ENCODE measurements at places on chromosomes 6 and 20.

GRCh38 chr6:168171673-168172353 lies 92.8 kb upstream of the FRMD1 start:
- no peak for DNase-seq

- no peak for DNase-seq
These were observed 3.9 kb downstream of the SLC29A1 start for GRCh38 chr6:44227148-44227793.

GRCh38 chr6:33652002-33652401 lies 30.9 kb downstream of the ITPR3 start:
- no peak for DNase-seq

- DNase-seq, result peak; percentile 34
These were observed 118.4 kb downstream of the GRM4 start for GRCh38 chr6:34027445-34027936.

DNA sequence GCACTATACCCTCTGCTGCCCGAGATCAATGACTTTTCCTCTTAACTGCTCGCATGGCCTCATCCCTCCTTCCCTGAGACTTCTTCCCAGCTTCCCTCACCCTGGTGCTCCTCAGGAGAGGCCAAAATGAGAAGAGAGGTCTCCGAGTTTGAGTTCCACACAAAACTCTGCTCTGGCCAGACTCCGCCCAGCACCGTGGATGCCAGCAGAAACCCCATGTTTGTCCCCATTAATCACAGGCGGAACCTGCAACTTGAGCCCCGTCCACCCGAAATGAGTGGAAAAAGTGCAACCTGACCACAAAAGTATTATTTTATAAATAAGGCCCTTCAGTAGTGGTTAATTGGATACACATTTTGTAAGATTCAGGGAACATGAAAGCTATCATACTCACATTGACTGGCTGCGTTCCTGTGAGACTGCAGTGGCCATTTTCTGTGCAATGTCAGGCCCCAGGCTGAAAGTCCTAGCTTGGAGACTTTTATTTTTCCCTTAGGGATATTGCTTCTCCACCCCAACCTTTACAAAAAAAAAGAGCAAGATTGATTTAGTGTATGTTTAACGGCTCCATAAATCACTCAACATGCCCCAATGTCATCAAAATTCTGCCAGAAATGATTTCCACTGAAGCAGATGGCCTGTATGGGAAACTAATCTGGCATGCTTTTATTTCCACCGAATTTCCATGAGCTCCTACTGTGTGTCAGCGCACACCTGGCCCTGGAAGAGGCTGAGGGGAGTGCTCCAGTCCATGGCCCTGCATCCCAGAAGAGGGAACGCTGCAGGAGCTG lies 134.6 kb downstream of the BMP7 start:
- no peak for DNase-seq

DNA sequence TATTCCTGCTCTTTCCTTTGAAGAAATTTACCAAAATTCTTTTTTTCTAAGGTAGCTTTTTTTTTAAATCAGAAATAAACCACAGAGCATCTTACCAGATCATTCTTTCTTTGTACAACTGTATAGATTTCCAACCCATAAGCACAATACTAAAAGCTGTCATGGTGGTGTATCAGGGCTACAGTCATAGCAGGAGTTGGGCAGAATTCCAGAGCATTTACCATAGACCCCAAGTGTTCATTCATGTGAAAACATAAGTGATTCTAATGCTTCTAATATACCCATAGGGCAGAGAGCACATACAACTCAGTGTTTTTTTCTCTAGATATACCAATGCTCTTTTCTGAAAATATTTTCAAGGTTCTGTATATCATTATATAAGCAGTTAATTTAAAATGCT lies 392.5 kb downstream of the FRK start:
- DNase-seq, result no peak

DNA sequence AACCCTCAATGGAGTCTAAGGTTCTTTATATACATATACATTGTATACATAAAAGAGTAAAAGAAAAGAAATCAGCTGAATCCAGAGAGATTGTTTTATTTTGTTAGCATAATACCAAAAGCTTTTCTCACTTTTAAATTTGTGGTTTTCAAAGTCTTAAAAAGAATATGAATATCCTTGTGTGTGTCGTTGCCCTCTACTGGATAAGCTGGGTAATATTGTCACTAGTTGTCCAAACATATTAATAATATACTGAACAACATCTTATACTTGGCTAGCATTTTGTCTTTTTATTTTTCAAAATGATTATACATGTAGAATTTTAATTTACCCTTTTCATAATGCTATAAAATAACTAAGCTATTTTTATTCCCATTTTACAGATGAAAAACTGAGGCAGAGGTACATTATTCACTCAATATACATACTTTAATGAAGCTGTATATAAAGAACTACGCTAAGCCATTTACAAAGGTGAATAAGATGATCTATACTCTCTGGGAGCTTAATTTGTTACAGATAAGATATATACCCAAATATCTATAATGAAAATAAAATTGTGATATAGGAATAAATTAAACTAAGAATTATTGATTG lies 531.7 kb downstream of the TFAP2B start:
- no peak for DNase-seq

DNA sequence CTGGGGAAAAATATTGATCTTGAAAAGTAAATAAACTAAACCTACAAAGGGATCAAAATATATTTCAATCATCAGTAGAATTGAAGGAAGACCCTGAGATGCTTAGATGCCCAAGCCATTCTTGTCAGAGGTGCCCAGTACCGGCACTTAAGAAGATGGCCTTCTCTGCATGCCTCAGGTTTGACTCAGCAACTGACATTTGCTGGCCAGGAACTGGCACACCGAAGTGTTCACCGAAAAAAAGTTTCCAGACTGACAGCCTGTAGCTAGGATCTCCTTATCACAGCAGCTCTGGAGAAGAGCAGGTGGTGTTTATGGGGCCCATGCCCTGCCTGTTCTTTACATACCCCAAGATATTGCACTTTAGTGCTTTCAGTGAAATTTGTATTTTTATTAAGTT lies 203.2 kb downstream of the MOXD1 start:
- no peak for DNase-seq

DNA sequence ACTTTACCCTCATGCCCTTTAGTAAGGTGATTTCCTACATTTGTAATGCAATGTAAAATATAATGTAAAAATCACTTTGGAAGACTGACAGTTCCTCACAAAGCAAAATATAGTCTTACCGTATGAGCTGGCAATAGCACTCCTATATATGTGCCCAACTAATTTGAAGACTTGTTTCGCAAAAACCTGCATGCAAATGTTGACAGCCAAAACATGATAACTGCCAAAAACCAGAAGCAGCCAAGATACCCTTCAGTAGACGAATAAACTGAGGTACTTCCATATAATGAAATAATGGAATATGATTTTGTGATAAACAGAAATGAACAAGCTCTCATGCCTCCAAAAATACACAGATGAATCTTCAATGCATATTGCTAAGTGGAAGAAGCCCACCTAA lies 13.6 kb downstream of the AURKA start:
- DNase-seq, result no peak

DNA sequence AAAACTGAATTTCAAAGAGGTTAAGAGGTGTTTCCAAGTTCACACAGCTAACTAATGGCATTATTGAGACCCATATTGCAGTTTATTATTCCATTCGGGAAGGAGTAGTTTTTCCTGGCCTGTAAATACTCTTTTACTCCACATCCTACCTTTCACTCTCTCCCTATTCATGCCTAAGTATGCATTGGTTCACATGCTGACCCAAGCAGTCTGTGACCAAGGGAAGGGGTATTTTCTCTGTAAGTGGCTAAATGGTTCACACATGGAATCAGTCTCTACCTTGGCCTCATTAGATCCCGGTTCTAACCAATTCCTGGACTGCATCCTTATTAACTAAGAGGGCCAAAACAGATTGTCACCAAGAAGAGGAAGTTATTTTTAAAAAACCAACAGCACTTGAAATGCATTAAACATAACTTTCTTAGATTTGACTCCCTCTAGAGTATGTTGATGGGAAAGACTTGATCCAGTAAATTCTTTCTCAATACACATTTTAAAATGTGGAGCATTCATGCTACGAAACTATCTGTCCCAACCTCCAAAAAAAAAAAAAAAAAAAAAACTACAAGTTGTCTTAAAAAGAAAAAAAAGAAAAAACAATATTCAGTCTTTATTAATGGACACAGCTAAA lies 17.8 kb upstream of the RSPO3 start:
- DNase-seq, result no peak

GRCh38 chr20:14792915-14793314 lies 455.5 kb upstream of the FLRT3 start:
- no peak for DNase-seq

DNA sequence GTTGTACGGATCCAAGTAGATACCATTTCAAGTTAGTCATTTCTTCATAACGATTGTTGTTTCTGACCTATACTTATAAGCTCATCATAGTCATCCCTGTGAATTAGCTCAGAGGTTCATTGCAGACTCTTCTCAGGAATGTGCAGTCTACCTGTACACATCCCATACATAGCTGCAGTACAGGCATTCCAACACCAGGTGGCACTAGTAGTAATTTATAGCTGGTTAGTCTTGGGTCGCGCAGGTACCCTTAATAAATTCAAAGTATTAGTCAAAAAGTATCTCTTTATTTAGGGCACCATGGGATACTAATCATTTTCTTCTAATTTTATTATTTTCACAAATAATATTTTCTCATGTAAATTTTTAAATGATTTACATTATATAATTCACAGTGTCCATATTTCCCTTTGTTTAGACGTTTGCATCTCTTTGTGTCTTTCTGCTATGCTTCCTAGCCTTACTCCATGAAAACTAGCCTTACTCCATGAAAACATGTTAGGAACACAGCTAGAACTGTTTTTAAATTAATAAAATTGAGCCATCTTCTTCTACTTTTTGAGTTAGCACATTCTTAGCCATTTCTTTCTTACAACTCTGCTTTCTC lies 128.6 kb upstream of the FAM83B start:
- DNase-seq, result peak; percentile 50

- DNase-seq, result peak; percentile 41
These were observed 83.7 kb upstream of the ZNF322 start for GRCh38 chr6:26743157-26743821.

DNA sequence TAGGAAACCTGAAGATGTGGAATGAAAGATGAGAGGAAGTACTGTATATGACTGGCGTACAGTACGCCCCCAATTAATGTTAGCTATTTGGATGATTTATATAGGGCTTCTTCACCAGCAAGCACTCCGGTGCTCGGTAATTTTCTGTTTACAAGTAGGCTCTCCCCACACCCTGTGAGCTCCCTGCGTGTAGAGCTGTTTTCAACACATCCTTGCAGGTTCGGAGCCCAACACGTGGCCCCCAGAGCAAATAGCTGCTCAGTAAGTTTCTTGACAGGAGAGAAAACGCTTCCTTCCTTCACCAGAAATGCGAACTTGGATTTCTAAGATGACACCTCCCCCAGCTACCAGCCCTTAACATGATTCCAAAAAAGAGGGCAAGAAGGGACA lies 1.2 kb upstream of the RAB22A start:
- DNase-seq, result no peak

- DNase-seq, result no peak
These were observed 42.3 kb upstream of the TBC1D7 start for GRCh38 chr6:13370623-13371022.

DNA sequence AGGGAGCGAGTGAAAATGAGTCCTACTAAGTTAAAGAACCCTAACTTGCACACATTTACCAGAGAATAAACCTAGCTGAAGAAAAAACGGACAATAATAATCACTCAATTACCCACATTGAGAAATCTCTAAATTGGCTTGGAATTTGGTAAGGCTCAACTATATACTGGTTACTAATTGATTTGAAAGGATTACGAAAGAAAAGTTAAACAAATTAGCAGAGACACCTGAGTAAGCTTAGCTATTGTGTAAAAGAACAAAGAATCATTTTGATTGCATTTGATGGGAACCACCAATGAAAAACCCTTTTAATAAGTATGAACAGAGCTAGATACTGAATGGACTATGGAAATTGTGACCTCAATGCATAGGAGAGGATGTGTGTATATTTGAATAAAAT lies 118.6 kb upstream of the ADGRF1 start:
- no peak for DNase-seq

GRCh38 chr6:12748815-12749521 lies 32.4 kb downstream of the PHACTR1 start:
- DNase-seq, result peak; percentile 66

DNA sequence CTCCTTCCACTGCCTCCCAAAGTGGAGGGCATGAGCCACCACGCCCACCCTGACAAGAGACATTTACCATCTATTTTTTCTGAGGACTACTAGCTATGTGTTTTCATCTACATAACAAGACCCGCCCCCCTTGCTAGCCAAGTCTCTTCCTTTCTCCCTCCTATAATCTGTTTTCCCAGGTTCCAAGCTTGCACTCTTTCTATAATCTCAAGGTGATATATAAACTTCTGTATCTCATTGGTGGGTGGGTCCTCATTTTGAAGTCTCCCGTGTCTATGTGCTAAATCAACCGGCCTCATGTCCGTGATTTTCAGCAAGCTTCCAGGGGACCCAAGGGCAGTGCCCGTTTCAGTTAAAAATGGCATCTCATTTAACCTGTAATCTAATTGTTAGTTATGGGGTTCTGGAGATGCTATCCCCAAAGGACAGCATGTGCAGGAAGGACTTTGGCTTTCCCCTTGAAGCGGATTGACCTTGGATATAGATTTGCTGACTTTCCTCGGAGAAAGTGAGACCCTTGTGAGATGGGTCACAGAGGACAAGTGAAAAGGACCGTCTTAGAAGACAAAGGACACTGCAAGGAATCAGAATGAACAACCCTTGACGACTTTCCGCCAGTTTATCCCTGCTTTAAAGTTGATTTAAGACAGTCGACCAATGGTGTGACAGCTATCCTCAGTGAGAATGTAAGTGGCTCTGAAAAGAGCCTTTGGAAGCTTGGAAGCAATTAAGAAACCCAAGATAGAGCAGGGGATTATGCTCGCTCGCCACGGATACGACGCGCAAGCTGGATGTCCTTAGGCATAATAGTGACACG lies 22.4 kb downstream of the OR2B2 start:
- peak; percentile 39 for DNase-seq
